T-helper 17 cell (primary cell): ENCODE measurements at places on chromosomes 11 and 22. TPM values are rescaled to one million over a fixed set of nuclear protein-coding genes. Genes with fewer than 3 reads are reported as not detected.

SERPING1 gene
- total RNA-seq: not detected

DNA sequence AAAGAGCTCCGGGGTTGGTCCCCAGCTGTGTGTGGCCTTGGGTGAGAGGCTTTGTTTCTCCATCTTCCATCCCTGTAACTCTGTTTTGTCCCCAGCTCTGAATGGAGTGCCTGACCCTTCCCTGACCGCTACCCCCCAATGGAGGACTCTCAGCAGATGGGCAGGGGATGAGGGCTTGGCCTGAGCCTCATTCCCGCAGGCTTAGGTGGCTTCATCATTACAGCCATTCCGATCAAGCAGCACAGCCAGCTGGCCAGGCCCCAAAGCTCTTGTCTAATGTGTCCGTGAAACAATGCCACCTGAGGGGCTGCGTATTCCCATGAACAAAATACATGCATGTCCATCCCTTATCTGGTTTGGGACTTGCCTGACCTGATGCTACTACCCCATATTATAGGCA, 3.9 kb upstream of the CDC42EP2 start:
- no peak overlapping the region for H3K27ac ChIP-seq
- no peak for DNase-seq
- peaks cover 12% of the 10 kb centered on the region for H3K4me1 ChIP-seq
- H3K4me3 ChIP-seq: no peak overlapping the region

DNA sequence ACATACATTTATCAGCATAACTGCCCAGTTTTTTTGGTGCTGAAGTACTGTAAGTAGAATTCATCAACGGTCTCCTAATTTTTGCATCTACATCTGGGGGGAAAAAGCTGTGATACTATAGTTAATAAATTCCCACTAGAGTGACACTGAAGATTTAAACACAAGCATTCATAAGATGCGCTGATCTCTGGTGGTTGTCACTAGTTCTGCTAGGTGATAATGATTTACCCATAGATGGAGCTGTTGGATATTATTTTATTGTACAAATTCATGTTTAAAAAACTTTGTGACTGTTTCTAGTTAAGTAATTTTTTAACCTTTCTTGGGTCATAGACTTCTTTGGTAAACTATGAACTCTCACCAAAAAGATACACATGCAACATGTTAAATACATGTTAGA, 106.6 kb downstream of the EMSY start:
- no peaks in the 10 kb centered on the region for H3K27me3 ChIP-seq
- no peak overlapping the region for H3K4me3 ChIP-seq
- peaks cover 11% of the 10 kb centered on the region for H3K4me1 ChIP-seq
- H3K36me3 ChIP-seq: peaks cover 7% of the 10 kb centered on the region
- no peak overlapping the region for H3K27ac ChIP-seq
- no peak for DNase-seq

DNA sequence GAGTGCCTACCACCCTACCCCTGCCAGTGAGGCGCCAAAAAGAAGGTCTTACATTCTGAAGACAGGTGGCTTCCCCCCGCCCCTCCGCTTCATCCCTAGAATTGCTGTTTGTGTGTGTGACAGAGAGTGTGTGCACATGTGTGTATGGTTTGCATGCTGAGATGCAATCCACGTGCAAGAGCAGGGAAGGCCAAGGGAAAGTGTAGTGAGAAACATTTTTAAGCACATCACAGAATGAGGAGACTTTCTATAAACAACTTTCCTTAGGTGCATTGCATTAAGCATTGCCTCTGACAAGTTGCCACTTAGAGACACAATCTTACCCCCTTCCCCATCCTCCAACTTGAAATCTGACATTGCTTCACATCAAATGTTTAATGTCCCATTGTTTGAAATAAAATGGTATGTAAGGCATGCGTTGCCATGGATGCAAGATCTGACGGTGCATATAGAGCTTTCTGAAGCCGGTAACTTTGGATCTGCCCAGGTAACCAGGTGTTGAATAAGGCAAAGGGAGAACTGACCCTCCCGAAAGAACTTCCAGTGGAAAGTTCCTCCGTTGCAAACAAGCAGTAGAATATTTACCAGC, 21.4 kb downstream of the FJX1 start:
- no peak overlapping the region for H3K4me3 ChIP-seq
- peaks cover 65% of the 10 kb centered on the region for H3K27me3 ChIP-seq
- no peaks in the 10 kb centered on the region for H3K36me3 ChIP-seq
- H3K4me1 ChIP-seq: no peaks in the 10 kb centered on the region
- no peak for DNase-seq
- H3K27ac ChIP-seq: no peak overlapping the region

DNA sequence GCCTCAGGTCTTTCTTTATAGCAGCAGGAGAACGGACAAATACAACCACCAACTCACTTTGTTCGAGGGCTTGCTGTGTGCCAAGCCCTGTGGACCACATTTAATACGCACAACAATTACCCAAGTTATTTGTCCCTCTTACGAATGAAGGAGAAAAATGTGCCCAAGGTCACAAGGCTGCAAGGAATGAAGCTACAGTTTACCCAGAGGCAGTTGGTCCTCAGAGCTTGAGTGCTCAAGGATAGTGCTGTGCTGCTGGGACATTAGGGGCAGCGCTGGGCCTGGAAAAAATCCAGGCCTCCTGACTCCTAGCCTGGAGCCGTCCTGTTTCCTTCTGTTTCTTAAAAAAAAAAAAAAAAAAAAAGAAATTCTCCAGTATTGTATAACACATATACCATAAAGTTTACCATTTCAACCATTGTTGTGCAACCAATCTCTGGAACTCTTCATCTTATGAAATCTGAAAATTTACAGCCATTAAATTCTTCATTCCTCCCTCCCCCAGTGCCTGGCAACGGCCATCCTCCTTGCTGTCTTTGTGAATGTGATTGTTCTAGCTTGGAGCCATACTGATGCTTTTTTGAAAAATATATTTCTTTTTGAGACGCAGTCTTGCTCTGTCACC, 1.0 kb upstream of the C11orf86 start:
- no peak for DNase-seq
- H3K36me3 ChIP-seq: peaks cover 4% of the 10 kb centered on the region
- H3K27ac ChIP-seq: no peak overlapping the region
- H3K27me3 ChIP-seq: peaks cover 26% of the 10 kb centered on the region
- H3K4me3 ChIP-seq: no peak overlapping the region

DNA sequence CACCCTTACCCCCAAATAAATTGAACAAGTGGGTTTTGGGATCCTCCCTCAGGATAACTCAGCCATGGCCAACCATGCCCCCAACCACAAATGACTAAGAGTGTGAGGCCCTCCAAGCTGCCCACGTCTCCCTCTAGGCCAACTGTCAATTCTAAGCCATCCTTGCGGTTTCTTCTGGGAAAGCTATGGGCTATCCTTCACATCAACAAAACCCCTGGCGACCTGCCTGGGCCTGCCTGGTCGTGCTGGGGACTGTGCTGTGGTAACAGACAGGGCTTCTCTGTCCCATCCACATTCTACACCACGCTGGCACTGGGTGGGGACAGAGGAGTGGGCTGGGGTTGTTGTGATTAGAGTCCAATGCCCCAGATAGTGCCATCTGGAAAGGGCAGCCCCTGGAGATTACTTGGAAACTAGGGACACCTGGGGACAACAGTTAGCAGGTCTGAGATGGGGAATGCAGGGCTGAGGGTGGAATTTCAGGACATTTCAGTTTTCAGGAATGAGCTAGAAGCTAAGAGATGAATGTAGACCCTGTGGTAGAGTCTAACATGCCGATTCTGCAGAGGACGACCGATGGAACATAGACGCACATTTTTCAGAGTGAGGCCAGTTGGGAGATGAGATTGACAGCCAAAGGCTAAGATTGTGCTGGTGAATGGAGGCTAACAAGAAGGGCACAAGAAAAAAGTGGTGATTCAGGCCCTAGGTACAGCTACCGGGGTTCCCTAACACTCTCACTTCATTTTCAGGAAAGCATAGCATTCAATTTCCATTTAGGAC, 131.9 kb downstream of the RASSF10 start:
- peaks cover 58% of the 10 kb centered on the region for H3K27me3 ChIP-seq
- DNase-seq: no peak
- H3K27ac ChIP-seq: no peak overlapping the region

- H3K36me3 ChIP-seq: no peaks in the 10 kb centered on the region
- H3K27me3 ChIP-seq: no peaks in the 10 kb centered on the region
- DNase-seq: no peak
- no peak overlapping the region for H3K4me3 ChIP-seq
These were observed 6.1 kb downstream of the MICALL1 start for GRCh38 chr22:37912171-37912570.

- H3K27ac ChIP-seq: no peak overlapping the region
- H3K4me3 ChIP-seq: no peak overlapping the region
- H3K27me3 ChIP-seq: peaks cover 64% of the 10 kb centered on the region
- no peak for DNase-seq
- H3K36me3 ChIP-seq: peaks cover 4% of the 10 kb centered on the region
These were observed 67.6 kb upstream of the AMPD3 start for GRCh38 chr11:10387206-10388083.

DNA sequence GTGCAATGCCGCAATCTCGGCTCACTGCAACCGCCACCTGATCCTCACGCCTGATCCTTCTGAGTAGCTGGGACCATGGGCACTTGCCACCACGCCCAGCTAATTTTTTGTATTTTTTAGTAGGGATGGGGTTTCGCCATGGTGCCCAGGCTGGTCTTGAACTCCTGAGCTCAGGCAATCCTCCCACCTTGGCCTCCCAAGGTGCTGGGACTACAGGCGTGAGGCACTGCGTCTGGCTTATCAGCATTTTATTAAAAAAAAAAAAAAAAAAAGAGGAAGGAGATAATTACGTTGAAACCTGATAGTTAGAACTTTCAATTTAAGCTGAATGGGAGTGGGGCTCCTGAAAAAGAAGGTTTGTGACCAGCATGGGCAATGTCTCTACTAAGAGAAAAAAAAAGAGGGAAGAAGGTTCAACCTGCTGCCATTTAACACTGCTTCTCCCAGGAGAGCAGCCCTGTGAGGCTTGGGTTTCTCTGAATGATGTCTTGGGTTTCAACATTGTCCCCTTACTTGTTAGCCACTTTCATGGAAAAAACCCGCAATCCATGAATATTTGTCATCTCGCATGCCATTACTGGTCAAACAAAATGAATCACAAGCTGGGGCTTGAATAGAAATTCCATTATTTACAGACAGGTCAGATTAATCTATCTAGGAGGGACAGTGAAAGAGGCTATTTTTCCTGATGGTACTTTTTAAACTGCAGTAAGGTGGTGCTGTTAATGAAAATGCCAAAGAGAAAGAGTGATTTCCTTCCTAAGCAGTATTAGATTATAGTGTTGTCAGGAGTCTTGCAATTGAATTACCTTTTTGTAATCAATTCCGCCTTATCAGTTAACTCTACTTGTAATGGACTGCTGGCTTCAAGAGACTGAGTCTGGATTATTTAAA, 72.5 kb downstream of the PACS1 start:
- H3K4me3 ChIP-seq: no peak overlapping the region
- no peak for DNase-seq
- no peaks in the 10 kb centered on the region for H3K36me3 ChIP-seq
- H3K27ac ChIP-seq: no peak overlapping the region
- peaks cover 36% of the 10 kb centered on the region for H3K4me1 ChIP-seq

DNA sequence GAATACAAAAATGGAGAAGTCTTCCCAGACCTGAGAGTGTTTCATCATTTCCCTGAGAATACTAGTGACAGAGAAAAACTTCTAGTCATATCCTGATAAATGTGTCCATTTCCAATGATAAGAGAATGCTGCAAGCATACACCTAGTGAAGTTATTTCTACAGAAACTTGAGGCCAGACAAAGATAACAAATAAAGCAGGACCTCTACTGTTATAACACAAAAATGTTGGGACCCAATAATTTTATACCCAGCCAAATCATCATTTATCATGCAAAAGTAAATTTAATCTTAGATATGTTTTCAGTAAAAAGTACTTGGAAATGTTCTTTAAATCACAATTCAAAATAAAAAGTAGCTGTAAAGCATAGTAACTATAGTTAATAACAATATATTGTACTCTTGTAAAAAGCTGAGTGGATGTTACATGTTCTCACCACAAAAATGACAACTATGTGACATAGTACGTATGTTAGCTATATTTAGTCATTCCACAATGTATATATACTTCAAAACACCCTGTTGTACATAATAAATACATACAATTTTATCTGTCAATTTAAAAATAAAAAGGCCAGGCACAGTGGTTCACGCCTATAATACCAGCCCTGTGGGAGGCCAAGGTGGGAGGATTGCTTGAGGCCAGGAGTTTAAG, 12.6 kb downstream of the RRAS2 start:
- no peak overlapping the region for H3K4me3 ChIP-seq
- H3K27me3 ChIP-seq: no peaks in the 10 kb centered on the region
- H3K4me1 ChIP-seq: peaks cover 23% of the 10 kb centered on the region
- H3K27ac ChIP-seq: no peak overlapping the region
- DNase-seq: no peak

- no peaks in the 10 kb centered on the region for H3K27me3 ChIP-seq
- no peak overlapping the region for H3K27ac ChIP-seq
- no peaks in the 10 kb centered on the region for H3K4me1 ChIP-seq
- DNase-seq: no peak
- H3K4me3 ChIP-seq: no peak overlapping the region
- no peaks in the 10 kb centered on the region for H3K36me3 ChIP-seq
These were observed 826.3 kb downstream of the DLG2 start for GRCh38 chr11:84800755-84801346.

DNA sequence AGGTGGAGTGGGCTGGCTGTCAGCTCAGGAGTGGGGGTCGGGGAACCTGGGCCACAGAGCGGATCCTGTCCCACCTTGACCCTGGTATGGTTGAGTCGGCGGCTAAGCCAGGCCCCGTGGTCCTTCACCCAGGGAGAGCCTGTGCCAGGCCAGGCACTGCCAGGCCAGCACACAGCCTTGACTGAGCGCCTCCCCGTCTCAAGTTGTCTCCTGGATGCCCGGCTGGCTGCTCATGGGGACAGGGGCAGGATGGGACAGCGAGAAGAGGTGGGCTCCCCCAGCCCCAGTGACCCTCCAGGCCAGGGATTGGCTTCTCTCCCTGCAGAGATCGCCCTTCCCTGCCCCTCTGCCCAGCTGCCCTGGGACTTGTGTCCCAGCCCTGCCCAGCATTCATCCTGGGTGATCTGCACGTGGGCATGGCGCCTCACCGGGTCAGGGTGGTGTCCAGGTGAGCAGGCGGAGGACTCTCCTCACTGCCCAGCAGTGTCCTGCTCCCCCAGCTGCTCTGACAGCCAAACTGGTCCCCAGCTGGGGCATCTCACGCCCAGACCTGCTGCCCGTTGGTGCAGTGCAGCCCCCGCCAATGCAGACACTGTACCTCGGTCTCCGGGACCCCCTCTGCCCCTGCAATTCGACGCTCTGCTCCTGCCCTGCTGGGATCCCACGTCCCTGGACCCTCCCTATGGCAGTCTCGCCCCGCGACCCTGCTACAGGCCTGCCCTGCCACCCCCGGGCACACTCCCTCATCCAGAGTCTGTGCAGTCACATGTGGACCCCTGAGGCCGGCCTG, 28.8 kb upstream of the CCDC188 start:
- H3K4me3 ChIP-seq: no peak overlapping the region
- H3K27ac ChIP-seq: no peak overlapping the region
- no peak for DNase-seq
- H3K36me3 ChIP-seq: no peaks in the 10 kb centered on the region

GRCh38 chr11:15473954-15474837, 359.5 kb downstream of the INSC start:
- peaks cover 5% of the 10 kb centered on the region for H3K27me3 ChIP-seq
- H3K4me1 ChIP-seq: no peaks in the 10 kb centered on the region
- no peak overlapping the region for H3K27ac ChIP-seq
- no peak for DNase-seq
